Endothelial cell of coronary artery (primary cell): ENCODE measurements at places on chromosomes 12 and 14. TPM values are rescaled to one million over a fixed set of nuclear protein-coding genes. Genes with fewer than 3 reads are reported as not detected.

LHX5 gene
- not detected in 2 replicates for total RNA-seq

GPRC5D gene
- total RNA-seq, result not detected in 2 replicates

YBX3 gene
- total RNA-seq, result 174 and 228 TPM in 2 replicates

CMTM5 gene
- total RNA-seq, result not detected in 2 replicates

NKX2-1 gene
- not detected in 2 replicates for total RNA-seq

BHLHE41 gene
- 0.09 and 0.19 TPM in 2 replicates for total RNA-seq

TMEM119 gene
- total RNA-seq, result under 0.01 and 0.27 TPM in 2 replicates

ZNF385A gene
- 0.45 and 1.1 TPM in 2 replicates for total RNA-seq

ADAM21 gene
- total RNA-seq, result 0.18 and 0.38 TPM in 2 replicates

REM2 gene
- 0.09 TPM in 2 replicates for total RNA-seq

FOXN4 gene
- not detected in 2 replicates for total RNA-seq
